RPMI7951 (cell line): ENCODE measurements at places on chromosomes 7 and 10. TPM values are rescaled to one million over a fixed set of nuclear protein-coding genes. Genes with fewer than 3 reads are reported as not detected.
A peak's percentile ranks its signal among the peaks of the same experiment; 100 is the strongest.

GRCh38 chr10:94315975-94316464 is 46.7 kb downstream of the NOC3L start:
- DNase-seq, result no peak

- DNase-seq, result peak; percentile 23
Observed at GRCh38 chr10:77082601-77083252, 554.9 kb downstream of the KCNMA1 start.

DNA sequence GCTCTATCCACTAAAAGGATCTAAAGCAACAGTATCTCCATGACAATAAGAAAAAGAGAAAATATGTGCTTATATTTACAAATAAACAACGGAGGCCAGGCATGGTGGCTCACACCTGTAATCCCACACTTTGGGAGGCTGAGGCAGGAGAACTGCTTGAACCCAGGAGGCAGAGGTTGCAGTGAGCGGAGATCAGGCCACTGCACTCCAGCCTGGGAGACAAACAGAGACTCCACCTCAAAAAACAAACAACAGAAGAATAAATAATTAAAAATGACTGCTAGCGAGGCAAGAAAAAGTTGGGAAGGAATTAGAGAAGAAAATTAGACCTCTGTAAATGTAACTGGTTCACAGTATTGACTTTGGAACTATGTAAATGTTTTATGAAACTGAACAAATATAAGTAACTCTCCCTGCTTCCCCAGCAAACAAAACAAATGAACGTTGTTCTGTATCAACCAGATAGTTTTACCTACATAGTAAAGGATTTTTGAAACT is 17.1 kb downstream of the TRIM24 start:
- no peak for DNase-seq

GRCh38 chr10:124285587-124286527 is 132.9 kb downstream of the OAT start:
- DNase-seq, result peak; percentile 45

DNA sequence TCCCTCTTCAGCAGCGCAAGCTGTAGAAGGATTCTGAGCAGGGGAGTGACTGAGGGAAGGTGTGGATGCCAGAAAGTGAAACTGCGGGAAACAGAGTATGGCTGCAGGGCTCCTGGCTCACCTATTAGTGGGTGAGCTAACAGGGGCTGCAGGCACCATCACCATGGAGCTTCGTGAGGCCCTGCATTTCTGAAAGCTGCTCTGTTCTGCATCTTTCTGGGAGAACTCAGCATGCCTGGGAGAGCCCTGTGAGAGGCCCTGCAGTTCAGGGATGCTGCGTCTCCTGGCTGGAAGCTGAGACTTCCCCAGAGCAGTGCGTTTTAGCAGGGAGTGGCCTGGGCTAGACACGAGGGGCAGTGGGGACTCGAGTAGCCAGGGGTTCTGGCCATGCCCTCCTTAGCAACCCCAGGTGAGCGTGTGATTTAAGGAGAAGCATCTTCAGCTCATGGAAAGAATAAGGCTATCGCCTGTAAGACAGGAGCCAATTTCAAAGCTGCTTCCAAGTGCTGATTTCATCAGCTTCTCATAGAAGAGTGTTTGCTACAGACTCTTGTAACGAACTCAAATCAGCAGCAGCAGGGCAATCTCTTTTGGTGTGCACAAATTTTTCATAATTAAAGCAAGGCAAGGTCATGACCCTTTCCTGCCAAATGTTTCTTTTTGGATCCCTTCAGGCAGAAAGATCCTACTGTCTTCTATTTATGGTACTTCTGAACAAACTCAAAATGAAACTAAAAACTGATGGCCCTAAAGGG is 293.6 kb upstream of the ZNF32 start:
- DNase-seq, result peak; percentile 31

DNA sequence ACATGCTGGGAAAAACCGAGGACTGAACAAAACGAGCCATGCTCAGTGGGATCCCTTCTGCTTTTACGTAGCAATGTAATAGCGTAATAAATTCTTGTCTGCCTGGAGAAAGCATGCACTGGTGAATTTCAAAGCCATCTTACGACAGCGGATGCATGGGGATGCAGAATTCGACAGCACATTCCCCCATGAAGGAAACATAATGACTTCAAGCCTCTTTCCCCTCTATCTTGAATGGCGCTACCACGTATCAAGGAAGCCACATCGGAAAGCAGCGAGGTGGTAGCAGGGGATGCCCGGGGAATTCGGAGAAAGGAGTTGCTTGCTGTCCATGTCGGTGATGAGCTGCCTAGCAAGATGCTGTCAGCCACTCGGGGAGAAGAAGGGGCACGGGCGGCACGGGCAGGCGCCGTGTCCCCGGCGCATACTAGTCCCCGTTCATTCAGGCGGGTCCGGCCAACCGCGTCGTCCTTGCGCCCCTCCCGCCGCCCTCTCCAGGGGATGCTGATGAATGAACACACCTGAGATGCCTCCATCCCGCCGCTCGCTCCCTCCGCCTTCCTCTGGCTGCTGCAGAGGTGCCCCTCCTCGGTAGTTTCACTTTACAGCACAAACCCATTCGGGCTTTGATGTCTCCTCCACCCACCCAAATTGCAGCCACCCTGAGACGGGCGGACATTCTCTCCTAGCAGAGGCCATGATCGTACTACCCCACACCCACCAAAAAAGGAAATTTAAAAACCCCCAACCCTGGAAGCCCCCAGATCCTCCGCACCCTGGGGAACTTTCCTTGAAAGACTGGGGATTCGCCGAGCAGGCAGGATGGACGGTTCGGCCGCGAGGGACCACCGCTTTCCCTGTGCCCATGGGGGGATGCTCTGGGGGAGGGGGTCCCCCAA is 644 bp downstream of the SORBS1 start:
- DNase-seq, result peak; percentile 8

Gene ZNF485
- 4.1 and 5.2 TPM in 2 replicates for total RNA-seq
